ENCODE measurements at places on chromosomes 16 and 17. TPM values are rescaled to one million over a fixed set of nuclear protein-coding genes. Genes with fewer than 3 reads are reported as not detected.

DNA sequence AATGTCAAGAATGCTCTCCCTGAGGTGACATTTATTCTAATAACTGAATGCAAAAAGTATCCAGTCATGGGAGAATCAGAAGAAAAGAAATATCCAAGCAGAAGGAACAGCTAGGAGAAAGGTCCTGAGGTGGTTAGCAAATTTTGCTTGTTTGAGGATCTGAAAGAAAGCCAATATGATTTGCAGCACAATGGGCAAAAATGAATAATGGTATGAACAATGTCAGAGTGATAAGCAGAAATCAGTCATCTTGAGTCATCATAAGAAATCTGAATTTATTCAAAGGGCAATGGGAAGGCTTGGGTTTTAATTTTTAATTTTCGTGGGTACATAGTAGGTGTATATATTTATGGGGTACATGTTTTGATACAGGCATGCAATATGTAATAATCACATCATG, 68.5 kb downstream of the BRIP1 start:
- DNase-seq = no peak

- DNase-seq = no peak
Observed at GRCh38 chr16:17607609-17608008, 136.8 kb upstream of the XYLT1 start.

CTRB1 gene
- total RNA-seq = not detected

GRCh38 chr17:59838052-59838916, 54.5 kb downstream of the TUBD1 start:
- no peak for DNase-seq

CCDC40 gene
- 9.3 TPM for total RNA-seq

- DNase-seq = no peak
Observed at GRCh38 chr16:87316450-87316922, 706 bp downstream of the C16orf95 start.

DNA sequence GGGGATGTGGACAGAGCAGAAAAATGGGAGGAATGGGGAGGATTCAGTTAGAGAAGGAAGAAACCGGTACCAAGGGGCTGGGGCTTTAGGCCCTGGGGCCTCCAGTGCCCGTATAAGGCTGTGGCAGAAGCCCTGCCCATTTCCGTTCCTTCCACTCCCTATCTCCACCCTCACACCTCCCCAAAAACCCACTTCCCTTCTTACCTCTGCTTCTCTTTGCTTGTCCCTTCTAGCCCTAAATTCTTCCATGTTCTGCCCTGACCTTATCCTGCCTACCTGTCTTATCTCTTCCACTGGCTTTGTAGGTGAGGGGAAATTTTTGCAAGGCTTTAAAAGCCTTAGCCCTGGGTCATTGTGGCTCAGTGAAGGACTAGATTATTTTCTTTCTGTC, 4.1 kb downstream of the RNF167 start:
- DNase-seq = no peak

- DNase-seq = no peak
Observed at GRCh38 chr16:50525716-50526115, 22.5 kb upstream of the NKD1 start.

TP53 gene
- 20.1 TPM for total RNA-seq

GRCh38 chr17:37490022-37490587, 414 bp downstream of the DUSP14 start:
- DNase-seq = no peak

GRCh38 chr16:11016524-11016988, 72.2 kb downstream of the CLEC16A start:
- no peak for DNase-seq

- DNase-seq = no peak
Observed at GRCh38 chr16:52408191-52408845, 138.6 kb downstream of the TOX3 start.

GRCh38 chr17:1830288-1830687, 483 bp downstream of the RPA1 start:
- DNase-seq = no peak

DNA sequence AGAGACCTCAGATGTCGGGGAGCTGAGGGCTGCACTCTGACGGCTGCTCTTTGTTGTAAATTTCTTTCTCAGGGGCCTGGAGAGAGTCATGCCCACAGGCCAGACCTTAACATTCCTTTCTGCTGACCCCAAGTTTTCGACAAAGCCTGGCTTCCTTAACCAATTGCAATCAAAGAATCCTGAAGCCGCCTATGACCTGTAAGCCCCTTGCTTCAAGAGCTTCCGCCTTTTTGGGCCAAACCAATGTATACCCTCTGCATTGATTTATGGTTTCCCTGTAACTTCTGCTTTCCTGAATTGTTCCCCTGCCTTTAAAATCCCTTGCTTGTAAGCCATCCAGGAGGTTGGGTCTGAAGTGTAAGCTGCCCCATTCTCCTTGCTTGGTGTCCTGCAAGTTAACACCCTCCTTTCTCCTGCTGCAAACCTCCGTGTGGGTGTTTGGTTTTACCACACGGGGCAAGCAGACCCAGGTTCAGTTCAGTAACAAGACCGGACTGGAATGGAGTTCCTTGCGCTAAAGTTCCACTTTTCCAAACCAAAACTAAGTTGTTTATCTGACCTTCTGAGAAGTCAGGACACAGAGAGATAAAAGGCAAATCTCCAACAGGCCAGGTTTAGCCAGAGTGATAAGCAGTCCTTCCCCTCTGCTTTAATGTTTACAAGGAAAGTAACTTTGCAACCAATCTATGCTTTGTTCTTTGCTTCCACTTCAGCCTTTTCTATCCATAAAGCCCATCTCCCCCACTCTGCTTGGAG, 141.6 kb downstream of the KCNJ12 start:
- peak; percentile 40 for DNase-seq

DNA sequence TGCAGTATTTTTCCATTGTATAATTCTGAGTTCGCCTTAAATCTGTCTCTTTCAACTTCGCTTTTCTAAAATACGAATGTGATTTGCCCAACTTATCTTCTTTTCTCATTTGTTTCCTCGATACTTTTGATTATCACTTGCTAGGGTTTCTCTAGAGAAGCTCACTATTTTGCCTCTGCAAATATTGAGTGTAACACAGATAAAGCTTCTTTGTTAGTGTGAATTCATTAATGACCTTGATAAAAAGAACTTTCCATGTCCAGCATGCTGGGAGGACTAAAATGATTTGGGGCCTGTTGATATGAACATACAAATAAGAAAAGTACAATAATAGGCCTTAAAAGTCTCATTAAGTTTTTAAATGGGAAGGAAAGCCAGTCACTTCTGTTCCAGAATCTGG, 303.3 kb downstream of the MAP2K6 start:
- DNase-seq = no peak

DNA sequence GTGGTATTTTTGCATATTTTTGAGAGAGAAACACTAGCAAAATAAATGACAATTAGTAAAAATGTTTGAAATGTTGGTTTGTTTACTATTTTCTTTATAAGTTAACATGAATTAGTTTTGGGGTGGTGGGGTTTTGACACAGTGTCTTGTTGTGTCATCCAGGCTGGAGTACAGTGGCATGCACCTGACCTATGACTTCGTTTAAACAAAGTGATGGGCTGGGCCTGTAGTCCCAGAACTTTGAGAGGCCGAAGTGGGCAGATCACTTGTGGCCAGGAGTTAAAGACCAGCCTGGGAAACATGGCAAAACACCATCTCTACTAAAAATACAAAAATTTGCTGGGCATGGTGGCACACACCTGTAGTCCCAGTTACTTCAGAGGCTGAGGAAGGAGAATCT, 17.9 kb upstream of the HEATR3 start:
- DNase-seq = no peak

DNA sequence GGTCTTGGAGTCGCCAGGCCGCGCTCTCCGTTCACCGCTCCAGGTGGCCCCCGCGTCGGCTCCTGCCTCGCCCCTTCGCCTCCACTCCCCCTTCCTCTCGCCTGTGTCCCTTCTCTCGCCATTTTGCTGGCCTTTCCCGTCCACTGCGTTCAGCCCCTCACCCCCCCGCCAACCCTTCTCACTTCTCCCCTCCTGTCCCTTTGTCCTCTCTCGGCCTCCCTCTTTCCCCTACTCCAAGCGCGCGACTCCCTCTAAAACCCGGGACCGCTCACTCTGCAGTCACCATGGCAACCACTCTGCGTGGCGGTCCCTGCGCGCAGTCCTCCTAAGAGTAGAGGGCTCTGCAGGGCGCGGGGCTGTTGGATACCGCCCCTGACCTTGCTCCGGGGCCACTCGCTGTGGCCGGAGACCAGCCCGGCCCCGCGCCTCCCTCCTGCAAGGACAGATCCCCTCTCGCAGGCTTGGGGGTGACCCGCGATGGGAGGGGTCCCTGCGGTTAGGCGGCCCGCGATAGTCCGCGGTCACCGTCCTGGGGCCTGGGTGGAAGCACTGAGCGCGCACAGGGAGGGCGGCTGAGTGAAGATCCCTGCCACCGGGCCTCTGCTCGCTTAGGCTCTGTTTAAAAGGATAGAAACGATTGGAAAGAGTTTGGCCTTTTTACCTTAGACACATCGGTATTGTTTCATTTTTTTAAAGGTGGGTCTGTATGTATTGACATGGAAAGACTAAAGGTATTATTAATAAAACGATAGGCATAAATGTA, 454 bp downstream of the CCDC40 start:
- DNase-seq = no peak

DNA sequence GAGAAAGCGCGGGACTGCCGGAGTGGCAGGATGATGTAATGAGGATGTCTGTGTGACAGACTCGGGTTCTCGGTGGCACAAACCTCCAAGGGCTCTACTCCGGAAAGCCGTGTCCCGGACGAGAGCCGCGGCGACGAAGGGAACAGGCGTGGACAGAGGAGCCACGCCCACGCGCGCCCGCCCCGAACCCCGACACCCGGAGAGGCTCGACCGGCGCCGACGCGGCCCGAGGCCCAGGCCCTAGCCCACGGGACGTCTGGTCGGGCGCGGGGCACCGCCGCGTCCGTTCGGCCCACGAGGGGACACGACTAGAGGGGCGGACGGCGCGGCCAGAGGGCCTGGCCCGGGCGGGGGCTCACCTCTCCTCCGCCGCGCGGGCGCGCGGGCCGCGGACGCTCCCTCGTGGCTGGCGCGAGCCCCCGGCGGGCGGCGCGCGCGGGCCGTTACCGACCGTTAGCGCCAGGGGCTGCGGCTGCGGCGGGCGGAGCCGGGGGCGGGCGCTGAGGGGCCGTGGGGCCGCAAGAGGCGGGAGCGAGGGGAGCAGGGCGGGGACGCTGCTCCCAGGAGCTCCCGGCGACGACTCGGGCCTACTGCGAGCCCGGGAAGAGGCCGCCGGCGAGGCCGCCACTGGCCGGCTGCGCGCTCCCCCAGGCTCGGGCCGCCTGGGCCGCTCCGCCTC, 2.1 kb upstream of the IRX5 start:
- DNase-seq = no peak

GRCh38 chr17:71115669-71115972, 946.3 kb downstream of the KCNJ2 start:
- DNase-seq = no peak

MT4 gene
- not detected for total RNA-seq

Measured in right atrium auricular region (tissue), 2 donors.